Bone marrow (tissue), 2 donors: ENCODE measurements at places on chromosomes 6 and 20.

GRCh38 chr20:21272279-21272678 lies 30.9 kb upstream of the XRN2 start:
- DNase-seq, result no peak

- DNase-seq, result no peak
Measured at GRCh38 chr20:3876676-3877075, 12.5 kb upstream of the PANK2 start.

DNA sequence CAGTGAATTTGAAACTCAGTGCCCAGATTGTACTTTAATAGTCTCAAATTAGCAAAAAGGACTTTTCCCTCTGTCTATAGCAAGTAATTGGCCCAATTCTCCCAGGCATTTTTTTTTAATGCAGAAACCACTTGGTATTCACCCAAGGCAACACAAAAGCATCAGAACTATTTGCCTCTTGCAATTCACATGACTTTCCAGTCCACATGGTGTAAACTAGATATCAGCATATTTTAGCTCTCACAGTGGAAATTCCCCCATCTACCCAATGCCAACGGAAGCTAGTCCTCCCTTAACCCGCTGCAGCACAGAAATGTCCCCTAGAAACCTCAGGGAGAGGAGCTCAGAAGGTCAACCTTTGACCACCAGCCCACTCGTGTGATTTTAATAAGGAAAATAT lies 103.4 kb upstream of the CDYL start:
- DNase-seq, result no peak

GRCh38 chr6:48111575-48111974 lies 578 bp upstream of the PTCHD4 start:
- no peak for DNase-seq

DNA sequence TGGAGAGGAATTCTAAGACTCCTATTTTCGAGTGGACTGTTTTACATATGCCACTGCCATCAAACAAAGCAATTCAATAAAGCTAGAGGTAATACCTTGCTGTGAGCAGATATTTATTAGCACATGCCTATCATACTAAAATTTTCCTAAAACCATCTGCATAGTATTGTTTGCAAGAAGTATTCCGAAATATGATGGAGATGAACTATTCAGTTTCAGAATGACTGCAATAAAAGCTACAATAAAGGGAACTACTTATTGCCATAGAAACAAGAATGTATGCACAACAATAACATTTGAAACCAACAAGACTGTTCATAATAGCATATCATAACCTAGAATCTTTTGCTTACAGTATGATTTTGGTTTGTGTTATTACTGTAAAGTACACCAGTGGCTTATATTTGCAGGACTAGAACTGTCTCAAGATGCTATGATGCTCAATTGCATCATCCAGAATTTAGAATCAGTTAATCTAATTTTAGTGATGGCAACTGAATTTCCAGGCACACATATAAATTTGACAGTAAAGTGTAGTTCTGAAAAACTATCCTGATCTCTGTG lies 144.3 kb downstream of the GRIK2 start:
- no peak for DNase-seq

DNA sequence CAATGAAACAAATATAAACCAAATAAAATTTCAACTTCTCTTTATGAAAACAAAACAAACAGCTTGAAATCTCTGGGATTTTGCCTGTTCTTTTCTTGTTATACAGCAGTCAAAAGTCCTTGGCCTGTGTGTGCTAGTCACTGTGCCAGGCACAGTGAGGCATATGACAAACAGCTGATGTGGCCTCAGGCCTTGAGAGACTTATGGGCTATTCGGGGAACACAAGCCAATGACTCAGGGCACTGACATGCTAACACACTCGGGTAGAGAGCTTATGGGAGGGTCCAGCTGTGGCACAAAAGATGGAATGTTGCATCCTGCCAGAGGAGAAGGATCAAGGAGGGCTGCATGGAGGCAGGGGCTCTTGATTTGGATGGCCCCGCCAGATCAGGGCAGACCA lies 95.4 kb upstream of the NKX2-2 start:
- no peak for DNase-seq

DNA sequence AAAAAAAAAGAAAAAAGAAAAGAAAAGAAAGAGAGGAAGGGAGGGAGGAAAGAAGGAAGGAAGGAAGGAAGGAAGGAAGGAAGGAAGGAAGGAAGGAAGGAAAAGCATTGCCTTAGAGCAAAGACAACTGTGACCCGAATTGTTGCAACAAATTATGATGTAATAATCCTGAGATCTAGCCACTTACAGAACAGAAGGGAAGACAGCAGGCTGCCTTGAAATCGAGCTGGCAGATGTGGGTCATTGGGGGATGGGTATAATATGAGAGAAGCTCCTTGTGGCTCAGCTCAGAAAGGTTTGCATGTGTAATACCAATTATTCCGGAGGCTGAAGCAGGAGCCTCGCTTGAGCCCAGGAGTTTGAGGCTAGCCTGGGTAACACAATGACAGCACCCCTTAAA lies 208.1 kb upstream of the PROKR2 start:
- DNase-seq, result no peak

- peak; percentile 84 for DNase-seq
Measured at GRCh38 chr6:136783495-136784270, 8.6 kb downstream of the MAP3K5 start.

DNA sequence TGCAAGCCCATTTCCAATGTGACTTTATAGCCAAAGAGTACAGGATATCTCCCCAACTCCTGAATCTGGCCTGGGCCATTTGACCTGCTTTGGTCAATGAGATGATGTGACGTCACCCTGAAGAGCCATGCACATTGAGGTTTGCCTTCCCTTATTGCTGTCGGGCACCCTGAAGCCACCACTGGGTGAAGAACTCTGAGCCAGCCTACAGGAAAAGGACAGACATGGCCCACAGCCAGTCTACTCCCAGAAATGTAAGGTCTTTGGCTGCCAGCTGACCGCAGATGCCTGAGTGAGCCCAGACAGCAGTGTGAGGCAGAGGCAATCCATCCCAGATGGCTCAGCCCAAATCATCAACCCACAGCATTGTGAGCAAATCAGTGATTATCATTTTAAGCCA lies 3.7 kb upstream of the SYNDIG1 start:
- no peak for DNase-seq

- DNase-seq, result no peak
Measured at GRCh38 chr6:47366335-47366890, 56.7 kb upstream of the TNFRSF21 start.

DNA sequence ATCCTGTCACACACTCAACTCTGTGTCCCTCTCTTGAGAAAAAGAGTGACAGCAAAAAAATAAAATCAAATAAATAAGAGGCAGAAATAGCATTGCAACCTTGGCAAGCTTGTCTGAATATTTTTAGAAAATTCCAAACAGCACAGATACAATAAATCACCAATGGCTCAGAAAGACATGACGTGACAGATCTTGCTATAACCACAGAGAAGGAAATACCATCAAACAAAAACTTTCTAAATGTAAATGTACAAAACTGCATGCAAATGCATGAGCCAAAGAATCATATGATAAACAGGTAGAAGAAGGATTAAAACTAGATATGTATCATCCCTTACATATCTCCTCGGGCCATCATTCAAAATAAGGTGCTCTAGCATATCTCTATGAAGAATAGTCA lies 549.2 kb upstream of the NOX3 start:
- peak; percentile 22 for DNase-seq

- no peak for DNase-seq
Measured at GRCh38 chr6:101722991-101723579, 329.6 kb downstream of the GRIK2 start.

DNA sequence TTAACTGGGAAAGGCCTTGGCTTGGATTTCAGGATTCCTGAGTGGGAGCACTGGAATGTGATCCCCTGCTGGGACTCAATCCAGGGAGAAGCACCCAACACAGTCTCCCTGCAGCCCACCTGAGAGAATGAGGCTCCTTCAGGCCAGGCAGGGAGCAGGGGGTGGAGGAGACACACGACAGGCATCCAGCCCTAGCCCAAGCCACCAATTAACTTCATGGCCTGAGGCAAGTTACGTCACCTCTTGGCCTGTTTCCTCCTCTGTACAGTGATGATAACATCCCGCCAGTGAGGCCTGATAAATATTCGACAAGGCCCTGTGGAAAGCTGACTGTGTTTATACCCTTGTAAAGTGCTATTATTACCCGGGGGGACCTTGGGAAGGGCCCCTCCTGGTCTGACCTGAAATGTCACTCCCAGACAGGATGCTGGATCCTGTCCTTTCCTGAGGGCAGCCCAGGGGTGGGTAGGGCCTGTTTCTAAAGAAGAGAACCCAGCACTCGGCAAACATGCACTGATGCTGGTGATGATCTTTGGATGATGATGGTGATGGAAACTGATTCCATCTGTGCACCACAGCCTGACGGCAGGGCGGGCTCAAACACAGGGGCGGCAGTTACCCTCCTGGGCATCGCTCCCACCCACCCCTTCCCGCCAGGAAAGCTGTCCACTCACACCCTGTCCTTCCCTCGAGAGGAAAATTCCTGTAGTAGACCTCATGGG lies 12.4 kb downstream of the FRS3 start:
- no peak for DNase-seq

- no peak for DNase-seq
Measured at GRCh38 chr20:59933296-59933848, at the start of gene SYCP2. SYCP2 (minus strand) TSS chr20:59933637; CDS start chr20:59922413, 11,224 bp downstream.

DNA sequence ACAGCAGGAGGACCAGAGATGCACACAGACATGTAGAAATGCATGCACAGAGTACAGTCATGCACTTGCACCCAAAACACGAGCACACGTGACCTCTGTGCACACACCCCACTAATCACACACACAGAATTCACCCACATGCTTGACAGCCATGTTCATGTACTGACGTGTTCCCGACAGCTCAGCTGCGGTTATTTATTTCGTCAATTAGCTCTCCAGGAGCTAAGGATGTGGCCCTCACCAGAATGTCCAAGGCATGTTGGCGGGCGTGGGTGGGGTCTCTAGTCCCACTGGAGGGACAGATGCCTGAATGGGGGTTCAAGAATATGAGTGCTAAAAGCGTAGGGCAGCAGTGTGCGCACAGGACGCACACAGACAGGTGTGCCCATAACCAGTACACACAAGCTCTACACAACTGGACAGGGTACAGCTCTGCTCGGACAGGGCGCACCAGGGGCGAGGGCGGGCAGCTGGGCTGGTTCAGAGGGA lies 571 bp upstream of the PRPF6 start:
- no peak for DNase-seq

DNA sequence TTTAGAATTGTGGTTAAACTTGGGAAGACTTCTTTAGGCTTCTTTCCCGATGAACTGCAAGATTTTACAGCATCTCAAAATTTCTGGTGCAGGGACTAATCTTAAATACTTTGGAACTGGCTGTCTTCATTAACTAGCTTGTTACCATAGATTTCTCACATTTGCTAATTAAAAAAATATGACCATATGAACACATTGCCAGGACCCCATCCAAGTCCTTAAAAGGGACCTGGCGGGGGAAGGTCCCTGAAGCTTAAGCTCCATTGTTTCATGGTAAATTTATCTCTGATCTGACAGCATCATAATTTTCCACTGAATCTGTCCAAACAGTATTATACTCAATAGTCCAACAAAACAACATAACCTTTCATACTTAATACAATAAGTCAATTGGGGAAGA lies 517.8 kb upstream of the FLRT3 start:
- DNase-seq, result no peak

DNA sequence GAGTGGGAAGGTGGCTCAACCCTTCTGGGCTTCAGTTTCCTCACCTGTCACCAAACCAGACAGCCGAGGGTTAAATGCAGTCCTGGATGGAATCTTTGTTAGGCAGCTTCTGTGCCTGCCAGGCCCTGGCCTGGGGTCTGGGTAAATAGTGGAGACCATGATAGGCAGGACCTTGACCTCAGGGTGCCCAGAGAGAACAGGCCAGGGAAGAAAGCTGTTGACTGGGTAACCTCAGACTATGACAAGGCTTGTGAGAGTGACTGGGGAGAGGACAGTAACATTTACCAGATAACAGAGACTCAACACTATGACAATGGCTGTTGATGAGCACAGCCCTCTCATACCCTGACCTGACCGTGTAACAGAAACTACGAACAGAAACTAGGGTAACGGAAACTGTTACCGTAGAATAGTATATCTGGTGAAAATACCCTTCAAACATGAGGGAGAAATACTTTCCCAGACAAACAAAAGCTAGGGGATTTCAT lies 218.3 kb downstream of the PREX1 start:
- DNase-seq, result no peak

- no peak for DNase-seq
Measured at GRCh38 chr20:47925593-47925992, 140.3 kb upstream of the SULF2 start.

GRCh38 chr6:96832780-96833179 lies 4.5 kb downstream of the GPR63 start:
- DNase-seq, result no peak

GRCh38 chr6:219641-220198 lies 72.6 kb upstream of the DUSP22 start:
- peak; percentile 79 for DNase-seq

DNA sequence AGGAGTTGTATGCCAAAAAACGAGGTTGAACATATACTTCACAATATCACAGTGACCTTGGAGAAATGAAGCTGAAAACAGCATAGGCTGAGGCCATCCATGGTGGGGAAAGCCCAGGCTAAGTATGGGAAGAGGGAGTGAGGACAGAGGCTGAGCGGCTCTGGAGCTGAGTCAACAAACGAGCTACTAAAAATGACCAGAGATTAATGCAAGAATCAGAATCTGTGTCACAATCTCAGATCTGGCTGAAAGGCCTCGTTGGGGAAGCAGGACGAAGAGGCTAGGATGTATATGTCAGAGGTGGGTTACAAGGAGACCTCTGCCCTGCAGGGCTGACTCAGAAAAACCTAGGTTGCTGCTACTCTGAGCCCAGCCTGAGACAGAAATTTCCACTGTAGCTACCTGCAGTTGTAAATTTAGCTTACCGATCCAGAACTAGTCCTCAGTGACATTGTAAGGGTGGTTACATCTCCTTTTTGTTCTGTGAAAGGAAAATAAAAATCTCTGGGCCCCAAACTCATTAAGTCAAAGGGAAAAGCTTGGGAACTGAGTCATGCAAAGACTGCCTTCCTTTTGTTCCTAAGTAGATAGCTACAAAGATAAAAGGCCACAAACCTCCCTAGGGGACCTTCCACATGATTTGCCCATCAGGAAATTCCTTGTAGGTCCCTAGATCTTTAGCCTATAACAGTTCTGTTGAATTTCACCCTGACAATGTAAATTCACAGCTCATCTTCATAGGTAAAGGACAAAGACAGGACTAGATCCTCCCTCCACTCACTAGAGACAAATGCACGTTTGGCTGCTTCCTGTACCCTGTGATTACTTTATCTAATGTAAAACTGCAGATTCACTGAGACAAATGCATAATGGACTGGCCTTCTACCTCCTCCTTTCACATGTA lies 8.5 kb upstream of the TUBB2A start:
- DNase-seq, result no peak
